Stimulated activated CD8-positive, alpha-beta memory T cell treated with anti-CD3 and anti-CD28 coated beads, Interleukin-15, amount 100 ng/mL, for 24 hours (primary cell): ENCODE measurements at places on chromosomes 2 and 18.

GRCh38 chr2:151999053-151999452 lies 99.8 kb downstream of the CACNB4 start:
- DNase-seq = no peak

- no peak for DNase-seq
Measured at GRCh38 chr2:109481196-109481555, 132.6 kb downstream of the SEPTIN10 start.

DNA sequence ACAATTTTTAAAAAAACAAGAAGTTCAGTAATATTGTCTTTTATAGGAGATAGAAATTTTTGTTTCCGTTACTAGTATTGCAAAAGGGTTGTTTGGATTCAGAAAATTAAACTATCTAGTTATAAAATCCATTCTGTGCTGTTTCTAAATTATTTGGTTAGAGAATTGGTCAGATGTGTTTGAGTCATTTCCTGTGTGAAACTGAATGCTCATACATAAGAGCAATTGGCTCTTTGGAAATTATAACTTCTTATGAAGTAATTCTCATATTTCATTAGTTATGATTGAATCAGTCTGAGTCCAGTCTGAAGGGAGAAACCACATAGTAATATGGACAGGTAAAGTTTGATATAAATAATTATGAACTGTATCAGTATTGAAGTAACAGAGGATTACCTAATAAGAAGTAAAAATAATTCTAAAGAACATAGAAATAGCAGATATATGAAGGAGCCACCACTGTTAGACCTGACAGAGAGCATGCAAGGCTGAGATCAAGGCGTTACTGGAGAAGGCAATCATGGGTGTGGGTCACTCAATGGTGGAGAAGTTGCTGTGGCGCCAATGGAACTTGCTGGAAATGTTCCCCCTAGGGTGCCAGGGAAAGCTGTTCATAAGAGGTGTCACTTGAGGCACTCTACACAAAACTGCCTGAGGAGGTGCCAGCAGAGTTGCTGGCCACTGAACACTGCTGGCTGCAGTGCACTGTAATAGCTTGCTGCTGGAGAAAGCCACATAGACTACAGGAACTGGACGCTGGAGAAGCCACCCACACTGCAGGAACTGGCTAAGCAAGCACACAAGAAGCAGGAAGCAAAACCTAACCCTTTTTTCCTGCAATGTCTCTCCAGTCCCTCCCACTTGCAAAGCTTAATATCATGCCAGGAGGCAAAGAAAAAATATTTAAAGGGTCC lies 18.0 kb upstream of the FAP start:
- no peak for DNase-seq

DNA sequence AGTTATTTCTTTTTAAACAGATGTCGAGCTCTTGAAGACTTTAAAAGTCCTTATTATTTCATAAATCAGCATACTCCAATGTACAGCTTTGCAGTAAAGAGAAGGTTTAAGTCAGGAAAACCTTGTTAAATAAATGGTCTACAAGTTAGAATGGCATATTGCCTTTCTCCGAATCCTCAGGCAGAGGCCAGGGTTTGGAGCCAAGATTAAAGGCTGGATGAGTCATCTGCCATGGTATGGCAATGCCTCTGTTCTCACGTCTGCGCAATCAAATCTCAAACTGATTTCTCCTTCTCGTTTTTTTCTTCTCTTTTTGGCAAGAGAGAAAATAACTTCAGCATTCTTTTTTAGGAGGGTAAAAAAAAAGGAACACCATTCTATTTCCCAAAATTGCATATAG lies 5.6 kb upstream of the KCNJ3 start:
- no peak for DNase-seq

- no peak for DNase-seq
Measured at GRCh38 chr18:3725115-3725514, 275.1 kb downstream of the TGIF1 start.

DNA sequence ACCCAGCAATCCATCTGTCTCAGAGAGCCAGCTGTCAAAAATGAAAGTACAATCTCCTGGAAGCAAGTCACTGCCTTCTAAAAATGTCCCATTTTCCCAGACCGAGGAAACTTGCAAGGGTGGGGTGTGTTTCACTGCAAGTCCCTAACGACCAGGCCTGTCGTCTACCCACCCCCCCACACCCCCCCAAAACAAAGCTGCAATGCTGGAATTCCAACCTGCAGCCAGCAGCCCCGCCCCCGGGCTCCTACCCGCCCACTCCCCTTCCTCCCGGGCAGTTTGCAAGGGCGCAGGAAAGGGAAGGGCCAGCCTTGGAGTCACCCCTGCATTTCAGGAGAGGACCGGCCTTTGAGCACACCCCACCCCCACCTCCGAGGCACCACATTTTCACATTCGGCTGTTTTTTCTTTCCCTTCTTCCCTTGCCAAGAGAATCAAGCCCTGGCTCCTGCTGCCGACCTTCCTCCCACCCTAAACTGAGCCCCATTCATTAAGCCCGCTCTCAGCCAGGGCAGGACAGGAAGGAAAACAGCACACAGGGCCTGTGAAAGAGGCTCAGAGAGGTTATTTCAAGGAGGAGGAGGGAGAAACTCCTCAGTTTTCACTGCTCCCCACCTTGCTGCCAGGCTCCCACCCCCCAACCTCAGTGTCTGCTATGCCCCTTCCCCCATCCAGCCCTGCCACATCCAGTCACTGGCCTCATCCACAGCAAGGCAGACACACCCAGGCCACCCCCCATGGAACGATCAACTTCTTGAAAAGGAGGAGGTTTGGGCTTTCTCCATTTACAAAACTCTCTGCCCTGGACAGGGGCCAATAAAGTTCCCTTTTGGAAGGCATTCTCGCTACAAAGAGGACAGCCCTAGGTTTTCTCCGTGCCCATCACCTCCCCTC lies 11.3 kb downstream of the SMAD7 start:
- DNase-seq = no peak

DNA sequence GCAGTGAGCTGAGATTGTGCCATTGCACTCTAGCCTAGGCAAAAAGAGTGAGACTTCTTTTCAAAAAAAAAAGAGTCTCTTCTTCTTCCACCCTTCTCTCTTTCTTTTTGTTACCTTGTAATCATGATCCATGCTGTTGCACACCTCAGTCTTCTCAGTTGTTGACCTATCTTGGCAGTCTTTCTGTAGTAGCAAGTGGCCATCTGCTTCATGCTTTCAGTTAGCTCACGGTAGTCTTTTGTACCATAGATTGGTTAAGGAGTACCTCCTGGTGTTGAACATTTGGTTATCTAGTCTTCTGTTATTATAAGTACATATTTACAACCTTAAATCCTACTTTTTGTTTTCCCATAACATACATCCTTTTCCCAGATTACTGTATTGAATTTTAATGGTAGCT lies 3.1 kb downstream of the GORASP2 start:
- no peak for DNase-seq

DNA sequence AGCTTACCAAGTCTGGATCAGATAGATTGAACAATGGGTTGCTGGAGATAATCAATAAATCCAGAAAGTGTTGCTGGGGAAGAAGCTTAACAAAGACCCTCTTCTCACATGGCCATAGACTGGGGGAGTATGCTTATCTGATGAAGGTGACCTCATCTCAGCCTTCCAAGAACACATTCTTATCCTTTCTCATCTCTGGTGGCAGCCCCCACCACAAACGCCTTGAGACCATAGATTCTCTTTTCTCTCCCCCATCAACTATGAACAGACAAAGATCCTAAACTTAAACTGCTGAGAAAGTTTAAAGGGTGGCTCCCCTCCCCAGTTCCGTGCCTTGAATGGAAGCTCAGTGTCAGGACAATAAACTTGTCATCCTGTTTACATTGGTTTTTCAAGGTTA lies 428.7 kb upstream of the TRIB2 start:
- DNase-seq = no peak

- DNase-seq = no peak
Measured at GRCh38 chr2:127653421-127654083, 7.6 kb downstream of the GPR17 start.

DNA sequence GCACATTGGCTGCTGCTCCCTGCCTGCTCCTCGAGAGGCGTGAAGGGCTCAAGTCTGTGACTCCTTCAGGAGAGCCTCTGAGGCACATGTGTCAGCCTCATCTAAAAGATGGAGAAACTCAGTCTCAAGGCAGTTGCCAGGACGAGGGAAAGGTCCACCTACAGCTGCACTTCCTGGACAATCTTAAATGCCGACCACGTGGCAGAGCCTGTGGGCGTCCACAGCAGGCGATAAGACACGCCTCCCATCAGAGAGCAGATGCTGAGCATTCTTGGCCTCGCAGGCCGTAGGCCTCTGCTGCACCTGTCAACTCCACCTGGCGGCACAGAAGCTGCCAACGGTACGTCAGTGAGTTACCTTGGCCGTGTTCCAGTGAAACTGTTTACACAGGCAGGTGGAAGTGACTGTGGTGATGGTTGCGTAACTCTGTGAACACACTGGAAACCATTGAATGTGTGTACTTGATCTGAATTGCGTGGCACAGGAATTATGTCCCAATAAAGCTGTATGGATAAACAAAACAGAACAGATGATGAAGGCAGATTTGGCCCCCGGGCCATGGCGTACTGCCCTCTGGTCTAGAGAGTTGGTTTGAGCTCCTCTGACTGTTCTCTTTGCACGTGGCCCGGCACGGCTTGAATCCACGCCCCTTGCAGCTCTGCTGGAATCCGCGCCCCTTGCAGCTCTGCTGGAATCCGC lies 114.5 kb downstream of the RNF144A start:
- DNase-seq = no peak

- DNase-seq = no peak
Measured at GRCh38 chr2:180411661-180412060, 404.6 kb upstream of the CWC22 start.

GRCh38 chr2:6814312-6814711 lies 51.4 kb downstream of the CMPK2 start:
- no peak for DNase-seq

DNA sequence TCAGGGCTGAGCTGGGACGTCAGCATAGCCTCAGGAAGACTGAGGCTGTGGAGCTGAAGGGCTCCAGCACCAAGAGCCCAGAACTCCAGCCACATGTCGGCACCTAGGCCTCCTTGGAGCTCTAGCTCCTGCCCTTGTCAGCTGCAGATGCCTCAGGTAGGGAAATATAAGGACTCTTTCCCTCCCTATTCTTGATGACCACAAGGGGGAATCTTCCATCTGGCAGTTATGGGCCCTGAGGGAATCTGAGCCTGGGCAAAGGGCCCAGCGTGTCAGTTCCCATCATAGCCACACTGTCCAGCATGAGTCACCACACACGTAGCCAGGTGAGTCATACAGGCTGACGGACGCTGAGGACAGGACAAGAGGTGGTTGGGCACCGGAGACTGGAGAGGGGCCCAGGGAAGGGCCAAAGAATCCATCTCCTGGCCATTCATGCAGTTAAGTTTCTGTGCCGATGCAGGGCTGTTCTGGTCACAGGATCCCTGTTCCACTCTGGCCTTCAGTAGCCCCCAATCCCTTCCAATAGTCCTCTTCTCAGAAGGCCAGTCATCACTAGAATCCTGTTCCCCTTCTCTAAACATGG lies 1.8 kb downstream of the MPV17 start:
- no peak for DNase-seq

- no peak for DNase-seq
Measured at GRCh38 chr18:36493349-36494159, 196.0 kb downstream of the FHOD3 start.
